ENCODE measurements at places on chromosomes 12 and 14.
A peak's percentile ranks its signal among the peaks of the same experiment; 100 is the strongest.

DNA sequence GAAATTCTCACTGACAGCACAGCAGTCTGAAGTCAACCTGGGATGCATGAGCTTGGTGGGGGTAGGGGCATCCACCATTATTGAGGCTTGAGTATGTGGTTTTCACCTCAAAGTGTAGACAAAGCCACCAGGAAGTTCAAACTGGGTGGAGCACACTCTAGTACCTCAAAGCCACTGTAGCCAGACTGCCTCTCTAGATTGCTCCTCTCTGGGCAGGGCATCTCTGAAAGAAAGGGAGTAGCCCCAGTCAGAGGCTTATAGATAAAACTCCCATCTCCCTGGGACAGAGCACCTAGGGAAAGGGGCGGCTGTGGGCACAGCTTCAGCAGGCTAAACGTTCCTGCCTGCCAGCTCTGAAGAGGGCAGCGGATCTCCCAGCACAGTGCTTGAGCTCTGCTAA, 143.0 kb downstream of the KITLG start:
- DNase-seq = no peak

DNA sequence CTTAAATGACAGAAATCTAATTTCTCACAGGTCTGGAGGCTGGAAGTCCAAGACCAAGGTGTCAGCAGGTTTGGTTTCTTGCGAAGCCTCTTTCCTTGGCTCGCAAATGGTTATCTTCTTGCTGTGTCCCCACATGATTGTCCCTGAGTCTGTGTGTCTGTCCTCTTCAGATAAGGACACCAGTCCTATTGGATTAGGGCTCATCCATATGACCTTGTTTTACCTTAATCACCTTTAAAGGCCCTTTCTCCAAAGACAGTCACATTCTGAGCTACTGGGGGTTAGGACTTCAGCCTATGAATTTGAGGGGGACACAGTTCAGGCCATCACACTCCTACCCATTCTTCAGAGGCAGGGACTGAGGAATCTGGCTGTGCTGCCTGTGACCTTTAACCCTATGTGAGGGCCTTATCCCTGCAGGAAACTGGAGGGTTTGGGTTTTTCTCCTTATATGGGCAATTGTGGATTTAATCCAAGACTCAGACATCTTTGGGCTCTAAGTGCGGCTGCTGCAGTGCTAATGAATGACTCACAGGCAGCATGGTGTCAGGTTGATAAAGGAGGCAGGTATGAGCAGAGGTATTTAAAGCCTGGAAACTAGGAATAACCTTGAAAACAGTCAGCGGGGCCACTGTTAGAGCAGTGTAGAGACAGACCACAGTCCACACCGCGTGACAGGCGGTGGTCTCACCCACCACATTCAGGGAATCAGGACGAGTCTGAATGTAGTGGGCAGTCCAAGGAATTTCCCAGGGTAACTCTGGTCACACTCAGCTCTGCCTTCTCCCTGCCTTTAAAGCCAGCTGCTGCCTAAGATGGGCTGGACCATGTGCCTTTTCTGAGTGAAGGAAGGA, 10.2 kb downstream of the TPCN1 start:
- DNase-seq = no peak

DNA sequence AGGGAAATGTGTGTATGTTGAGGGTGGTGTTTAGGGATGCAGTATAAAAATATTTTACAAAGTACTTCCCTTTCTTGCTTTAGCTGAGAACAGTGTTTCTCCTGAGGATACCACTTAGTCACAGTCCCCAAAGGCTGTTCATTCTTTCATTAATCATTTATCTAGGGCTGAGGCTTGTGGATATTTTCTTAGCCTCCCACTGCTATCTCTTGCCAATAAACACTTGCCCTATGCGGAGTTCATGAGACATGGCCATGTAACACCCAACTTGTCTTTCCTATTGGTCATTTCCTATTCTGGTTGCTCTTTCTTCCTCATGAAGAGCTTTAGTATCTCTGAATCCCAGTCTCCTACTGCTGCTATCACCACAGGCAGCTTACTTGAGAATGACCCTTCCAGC, 75.1 kb downstream of the ETNK1 start:
- DNase-seq = no peak

GRCh38 chr12:13152281-13152680, 44.2 kb upstream of the EMP1 start:
- DNase-seq = no peak

GRCh38 chr14:35818346-35819115, 7.6 kb upstream of the BRMS1L start:
- DNase-seq = peak; percentile 32

- DNase-seq = no peak
Observed at GRCh38 chr12:29430716-29431044, 49.7 kb upstream of the ERGIC2 start.

GRCh38 chr14:65631040-65631439, 218.5 kb downstream of the FUT8 start:
- no peak for DNase-seq

DNA sequence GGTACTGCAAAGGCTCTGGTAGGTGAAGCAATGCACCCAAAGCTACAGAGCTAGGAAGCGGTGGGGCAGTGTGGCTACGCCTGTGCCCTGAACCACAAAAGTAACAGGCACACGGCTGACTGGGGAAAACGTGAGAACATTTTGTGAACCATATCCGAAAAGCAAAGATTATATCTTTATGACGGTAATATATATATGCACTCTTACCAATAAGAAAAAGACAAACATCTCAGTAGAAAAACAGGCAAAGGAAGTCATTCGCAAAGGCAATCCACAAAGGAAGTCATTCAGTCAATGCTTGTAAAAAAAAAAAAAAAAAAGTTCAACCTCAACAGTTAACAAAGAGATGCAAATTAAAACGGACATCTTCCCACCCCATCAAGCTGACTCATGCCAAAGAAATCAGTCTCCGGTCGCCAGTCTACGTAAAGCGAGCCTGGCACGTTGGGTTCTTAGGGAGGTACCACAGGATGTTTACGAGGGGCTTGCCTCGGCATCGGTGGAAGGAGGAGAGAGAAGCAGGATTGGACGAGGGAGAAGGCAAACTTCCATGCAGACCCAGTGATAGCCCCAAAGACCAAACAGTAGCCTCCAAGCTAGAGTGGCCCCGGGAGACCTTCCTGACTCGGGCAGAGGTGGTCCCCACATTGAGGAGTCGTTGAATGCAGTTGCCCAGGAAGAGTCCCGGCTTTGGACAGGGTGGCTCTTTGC, 39.4 kb upstream of the PPP2R5C start:
- DNase-seq = peak; percentile 89

DNA sequence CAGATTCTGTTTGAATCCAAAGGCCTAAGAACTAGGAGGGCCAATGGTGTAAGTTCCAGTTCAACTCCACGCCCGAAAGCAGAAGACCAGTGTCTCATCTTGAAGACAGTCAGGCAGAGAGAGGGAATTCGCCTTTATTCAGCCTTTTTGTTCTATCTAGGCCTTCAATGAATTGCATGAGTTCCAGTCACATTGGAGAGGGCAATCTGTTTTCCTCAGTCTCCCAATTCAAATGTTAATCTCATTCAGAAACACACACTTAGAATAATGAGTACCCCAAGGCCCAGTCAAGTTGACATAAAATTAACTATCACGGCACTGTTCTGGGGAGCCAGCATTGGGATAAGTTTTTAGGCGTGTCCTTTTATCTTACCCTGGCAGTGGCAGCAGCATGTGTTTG, 65.8 kb downstream of the C14orf39 start:
- no peak for DNase-seq

DNA sequence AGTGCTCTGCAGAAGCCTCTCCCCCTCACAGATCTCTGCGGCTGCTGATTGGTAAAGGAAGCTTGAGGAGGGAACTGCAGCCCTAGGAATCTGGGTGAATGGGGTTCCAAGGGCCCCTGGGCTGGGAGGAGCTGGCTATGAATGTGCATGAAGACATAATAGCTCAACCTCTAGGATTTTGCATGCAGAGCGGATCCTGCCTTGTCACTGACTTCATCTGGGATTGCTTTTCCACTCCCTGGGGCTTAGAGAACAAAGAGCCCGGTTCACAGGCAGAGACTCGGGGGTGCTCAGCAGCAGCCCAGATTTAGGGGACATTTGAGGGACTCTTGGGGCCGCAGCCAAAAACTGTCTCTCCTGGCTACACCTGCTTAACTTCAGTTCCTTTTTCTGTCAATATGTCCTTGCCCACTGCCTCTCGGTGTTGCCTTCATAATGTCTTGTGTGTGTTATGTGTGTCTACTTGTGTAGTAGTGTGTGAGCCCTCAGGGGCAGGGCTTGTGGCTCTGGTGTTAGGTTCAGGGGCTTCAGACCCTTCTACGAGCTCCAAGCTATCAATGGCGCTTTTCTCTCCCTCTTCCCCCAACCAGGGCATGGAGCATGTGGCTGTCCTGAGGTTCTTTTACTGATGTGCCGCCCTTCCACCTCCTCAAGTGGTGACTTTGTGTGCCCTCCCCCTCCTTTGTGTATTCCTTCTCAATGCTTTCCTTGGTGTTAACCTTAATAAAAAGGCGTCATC, 1.9 kb downstream of the CCDC184 start:
- no peak for DNase-seq

DNA sequence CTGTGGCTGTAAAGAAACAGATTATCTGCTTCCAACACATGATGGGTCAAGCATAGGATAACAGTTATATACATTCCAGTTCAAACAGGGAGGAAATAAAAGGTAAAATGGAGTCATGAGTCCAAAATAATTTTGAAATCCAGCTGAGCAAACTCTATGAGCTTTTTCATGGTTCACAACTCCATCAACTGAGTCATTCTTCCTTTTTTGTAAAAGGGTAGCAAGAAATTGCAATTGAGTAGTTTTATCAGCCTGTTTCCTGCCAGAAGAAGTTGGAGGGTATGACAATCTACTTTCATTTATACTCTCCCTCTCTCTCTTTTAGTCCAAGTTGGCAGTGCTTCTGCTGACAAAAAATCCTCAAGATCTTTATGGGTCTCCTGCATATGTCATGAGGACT, 95.6 kb downstream of the CPNE8 start:
- no peak for DNase-seq

DNA sequence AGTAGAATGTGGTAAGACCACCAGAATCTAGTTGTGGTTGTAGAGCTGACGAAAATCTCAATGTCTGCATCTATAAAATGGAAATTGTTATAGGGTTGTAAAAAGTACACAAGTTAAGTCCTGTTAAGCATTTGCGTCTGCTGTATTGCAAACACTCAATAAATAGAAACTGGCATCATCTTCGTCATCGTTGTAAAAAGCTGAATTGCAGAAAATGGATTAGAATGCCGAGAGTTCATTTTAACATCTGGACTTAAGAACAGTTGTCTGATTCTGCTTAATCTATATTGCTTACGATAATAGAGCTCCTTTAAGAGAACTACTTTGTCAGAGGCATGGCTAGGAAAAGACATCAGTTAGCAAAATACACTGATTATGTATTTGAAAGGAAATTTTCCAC, 33.2 kb downstream of the KCNMB4 start:
- DNase-seq = no peak

DNA sequence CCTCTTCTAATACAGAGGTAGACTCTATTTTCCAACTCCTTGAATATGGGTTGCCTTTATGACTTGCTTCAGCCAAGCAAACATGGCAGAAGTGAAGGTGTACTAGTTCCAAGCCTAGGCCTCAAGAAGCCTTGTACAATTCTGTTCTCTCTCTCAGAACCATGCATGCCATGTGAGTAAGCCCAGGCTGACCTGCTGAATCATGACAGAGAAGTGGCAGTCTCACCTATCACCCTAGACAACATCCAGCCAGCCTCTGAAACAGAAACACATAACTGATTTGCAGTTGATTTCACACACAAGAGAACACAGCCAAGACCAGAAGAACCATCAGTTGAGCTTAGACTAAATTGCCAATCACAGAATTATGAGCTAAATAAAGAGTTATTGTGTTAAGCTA, 157.2 kb downstream of the GARIN6 start:
- no peak for DNase-seq

- DNase-seq = peak; percentile 51
Observed at GRCh38 chr14:24430143-24430681, 458 bp downstream of the KHNYN start.

DNA sequence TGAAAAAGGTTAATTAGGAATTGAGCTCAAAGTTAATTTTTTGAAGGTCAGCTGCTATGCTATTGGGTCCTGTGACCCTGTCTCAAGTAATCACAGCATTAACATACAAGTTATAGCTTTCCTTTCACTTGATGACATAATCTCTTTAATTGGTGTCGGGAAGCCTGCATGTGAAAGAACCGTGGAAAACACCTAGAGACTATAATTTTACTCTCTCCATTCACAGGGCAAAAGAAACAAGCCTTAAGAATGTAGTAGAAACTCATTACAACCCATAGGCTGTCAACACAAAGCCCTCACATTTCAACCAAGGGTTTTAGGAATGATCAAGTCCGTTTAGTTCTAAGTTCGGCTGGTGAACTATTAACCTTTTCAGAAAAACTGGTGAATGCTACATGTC, 104.4 kb downstream of the PPM1A start:
- no peak for DNase-seq

Data from CD4-positive, alpha-beta T cell treated with Interleukin-4 for 1 hour (primary cell).